Left ventricle myocardium inferior (tissue), 1 donor: ENCODE measurements at places on chromosomes 4 and X.

- no peak overlapping the region for H3K4me3 ChIP-seq
- H3K36me3 ChIP-seq: no peaks in the 10 kb centered on the region
- H3K27ac ChIP-seq: no peak overlapping the region
- H3K4me1 ChIP-seq: peaks cover 6% of the 10 kb centered on the region
- DNase-seq: no peak
Measured at GRCh38 chrX:120238933-120239332, 11.7 kb upstream of the ZBTB33 start.

DNA sequence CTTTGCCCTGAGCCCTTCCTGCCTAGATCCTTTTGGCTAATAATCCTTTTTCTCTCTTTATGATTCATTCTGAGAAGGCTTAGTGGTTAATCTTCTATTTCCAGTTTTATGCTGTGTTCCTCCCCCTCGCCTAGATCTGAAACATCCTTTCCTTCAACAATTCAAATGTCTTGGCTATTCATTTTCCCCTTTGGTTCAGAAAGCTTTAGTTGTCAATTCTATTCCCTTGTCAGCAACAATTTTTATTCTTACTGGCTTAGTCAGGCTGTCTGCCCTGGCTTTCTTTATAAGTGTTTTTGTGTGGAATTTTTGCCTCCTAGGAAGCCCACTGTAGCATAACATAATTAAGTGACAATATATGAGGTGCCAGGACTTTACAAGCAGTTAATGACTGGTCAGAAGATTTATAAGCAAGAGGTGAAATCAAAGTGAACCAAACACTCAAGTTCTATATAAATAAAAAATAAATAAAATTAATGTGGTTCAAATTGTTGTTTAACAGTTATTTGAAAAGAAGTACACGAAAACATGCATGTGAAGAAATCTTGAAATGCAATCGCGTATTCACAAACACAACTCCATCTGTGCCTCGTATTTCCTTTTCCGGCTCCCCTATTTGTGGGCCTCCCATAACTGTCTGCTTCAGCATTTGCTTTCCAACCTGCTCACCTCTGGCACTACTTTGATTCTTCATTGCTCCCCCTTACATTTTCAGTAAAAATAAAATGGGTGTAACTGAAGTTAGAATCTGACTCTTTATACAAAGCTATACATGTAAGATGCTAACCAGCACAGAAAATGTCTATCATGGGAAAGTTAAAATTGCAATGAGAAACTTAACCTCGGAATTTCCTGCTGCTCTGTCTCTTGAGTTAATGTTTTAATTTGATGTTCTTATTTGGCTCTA is 235.4 kb downstream of the SPRY1 start:
- no peaks in the 10 kb centered on the region for H3K4me1 ChIP-seq
- H3K27me3 ChIP-seq: no peaks in the 10 kb centered on the region
- no peak for DNase-seq

- no peak overlapping the region for H3K4me3 ChIP-seq
- no peaks in the 10 kb centered on the region for H3K27me3 ChIP-seq
- H3K4me1 ChIP-seq: peaks cover 26% of the 10 kb centered on the region
- no peaks in the 10 kb centered on the region for H3K36me3 ChIP-seq
- H3K27ac ChIP-seq: peak overlapping the region; percentile 83
Measured at GRCh38 chr4:99324979-99325378, 3.8 kb upstream of the ADH1B start.

DNA sequence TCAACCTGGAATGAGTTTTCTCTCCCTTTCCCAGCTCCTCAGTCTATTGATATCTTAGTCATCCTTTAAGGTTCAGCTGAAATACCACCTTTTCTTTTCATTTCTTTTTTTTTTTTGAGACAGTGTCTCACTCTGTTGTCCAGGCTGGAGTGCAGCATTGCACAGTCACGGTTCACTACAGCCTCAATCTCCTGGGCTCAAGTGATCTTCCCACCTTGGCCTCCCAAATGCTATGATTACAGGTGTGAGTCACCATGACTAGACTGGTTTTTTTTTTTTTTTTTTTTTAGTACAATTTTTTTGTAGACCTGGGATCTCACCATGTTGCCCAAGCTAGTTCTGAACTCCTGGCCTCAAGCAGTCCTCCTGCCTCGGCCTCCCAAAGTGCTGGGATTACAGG is 28.9 kb downstream of the AFF1 start:
- no peak for DNase-seq
- peaks cover 70% of the 10 kb centered on the region for H3K4me1 ChIP-seq
- no peak overlapping the region for H3K27ac ChIP-seq
- no peak overlapping the region for H3K4me3 ChIP-seq
- no peaks in the 10 kb centered on the region for H3K36me3 ChIP-seq

DNA sequence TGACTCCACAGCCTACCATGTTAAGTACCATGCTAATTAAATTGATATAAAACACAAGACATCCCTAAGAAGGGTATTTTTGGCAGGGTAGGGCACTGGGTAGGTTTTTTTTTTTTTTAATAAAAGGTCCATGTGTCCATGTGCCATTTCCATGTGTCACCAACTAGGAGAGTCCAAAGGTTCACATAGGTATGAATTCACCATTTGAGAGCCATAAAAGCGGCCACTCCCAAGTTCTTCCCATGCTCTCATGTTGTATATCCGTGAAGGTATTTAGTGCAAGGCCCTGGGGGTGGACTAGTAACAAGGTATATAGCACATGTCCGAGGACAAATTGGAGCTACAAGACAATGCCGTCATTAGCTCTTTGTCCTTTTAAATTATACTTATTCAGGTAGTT is 107.3 kb downstream of the PDE5A start:
- no peaks in the 10 kb centered on the region for H3K27me3 ChIP-seq
- no peak overlapping the region for H3K27ac ChIP-seq
- peaks cover 49% of the 10 kb centered on the region for H3K4me1 ChIP-seq
